ENCODE measurements at places on chromosomes 7 and 10.

DNA sequence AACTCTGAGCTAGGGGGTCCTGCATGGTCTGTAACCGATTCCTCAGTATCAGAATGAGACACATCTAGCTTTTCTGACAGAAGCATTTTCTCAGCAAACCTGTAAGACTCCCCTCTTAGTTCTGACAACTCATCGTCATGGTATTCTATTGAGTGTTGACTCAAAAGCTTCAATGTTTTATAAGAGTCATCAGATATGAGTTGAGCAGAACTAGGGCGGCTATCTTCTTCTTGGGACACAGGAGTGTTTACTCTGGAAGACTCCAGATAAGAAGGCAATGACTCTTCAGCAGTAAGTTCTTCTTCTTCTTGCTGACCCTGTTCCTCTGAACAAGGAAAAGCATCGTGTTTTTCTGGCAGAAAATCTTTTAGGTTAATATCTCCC is 167.0 kb upstream of the CCDC6 start:
- DNase-seq, result no peak

DNA sequence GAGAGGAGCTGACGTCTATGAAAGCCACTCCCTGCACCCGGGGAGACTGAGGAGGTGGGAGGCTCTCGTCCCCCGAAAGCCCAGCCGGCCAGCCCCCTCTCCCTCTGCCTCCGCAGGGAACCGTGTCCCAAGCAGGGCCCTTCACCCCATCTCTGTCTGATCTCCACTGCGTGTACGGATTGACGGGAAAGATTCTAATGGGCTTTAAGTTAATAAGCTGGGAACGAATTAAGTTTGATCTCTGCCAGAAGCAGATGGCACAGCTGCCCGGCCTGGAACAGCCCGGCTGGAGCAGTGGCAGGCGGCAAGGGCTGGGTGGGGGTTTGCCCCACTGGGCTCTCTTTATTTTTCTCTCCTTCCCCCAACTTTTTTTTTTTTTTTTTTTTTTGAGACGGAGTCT is 6.1 kb upstream of the SLC29A4 start:
- DNase-seq, result no peak

DNA sequence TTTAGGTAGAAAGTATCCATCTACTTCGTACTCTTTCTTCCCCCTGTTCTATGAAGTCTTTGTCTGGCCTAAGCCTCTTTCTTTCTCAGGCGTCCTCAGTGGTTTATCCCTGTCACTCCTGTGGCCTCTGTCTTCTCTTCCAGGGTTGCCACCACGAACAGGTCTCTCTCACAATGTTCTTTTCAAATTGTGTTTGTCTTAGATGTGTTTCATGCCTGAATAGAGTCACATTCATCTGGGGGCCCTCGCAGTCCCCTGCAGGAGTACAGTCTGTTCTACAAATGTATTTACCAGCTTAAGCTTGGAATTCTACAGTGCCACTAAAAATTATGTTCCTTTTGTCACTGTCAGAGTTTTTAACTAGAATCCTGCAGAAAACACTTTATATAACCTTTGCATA is 680.4 kb upstream of the FOXK1 start:
- DNase-seq, result no peak

DNA sequence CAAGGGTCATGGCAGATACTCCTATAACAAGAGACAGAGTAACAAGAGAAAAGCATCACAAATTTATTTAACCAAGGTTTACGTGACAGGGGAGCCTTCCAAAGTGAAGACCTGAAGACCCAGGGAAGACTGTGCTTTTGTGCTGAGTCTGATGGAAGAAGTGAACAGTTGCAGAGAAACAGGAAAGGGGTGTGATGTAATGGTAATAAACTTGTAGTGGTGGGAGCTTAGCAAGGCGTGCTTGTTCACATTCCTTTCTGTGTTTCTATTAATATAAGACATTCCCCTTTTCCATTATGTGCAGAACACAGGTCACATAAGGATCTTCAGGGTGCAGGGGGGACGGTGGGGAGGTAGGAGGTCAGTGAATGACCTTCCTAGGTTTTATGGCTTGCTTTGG is 25.5 kb upstream of the C10orf67 start:
- DNase-seq, result no peak

GRCh38 chr7:140901941-140902302 is 22.8 kb downstream of the BRAF start:
- no peak for DNase-seq

- no peak for DNase-seq
These were observed 67.2 kb upstream of the PPP2R2D start for GRCh38 chr10:131833446-131834080.

- DNase-seq, result no peak
These were observed 34.0 kb upstream of the DGKB start for GRCh38 chr7:14936554-14936953.

DNA sequence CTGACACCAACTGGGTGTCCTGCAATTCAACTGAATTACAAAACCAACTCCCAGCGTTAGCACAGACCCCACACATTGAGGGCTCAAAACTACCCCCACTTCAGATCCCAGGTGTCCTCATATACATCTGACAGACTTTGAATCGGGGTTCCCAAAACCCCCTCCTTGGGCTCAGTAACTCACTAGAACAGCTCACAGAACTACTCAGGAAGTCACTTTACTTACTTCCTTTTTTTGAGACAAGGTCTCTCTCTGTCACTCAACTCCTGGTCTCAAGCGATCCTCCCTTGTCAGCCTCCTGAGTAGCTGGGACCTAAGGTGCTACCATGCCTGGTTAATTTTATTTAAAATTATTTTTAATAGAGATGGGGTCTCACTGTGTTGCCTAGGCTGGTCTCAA is 456.0 kb downstream of the SDK1 start:
- DNase-seq, result no peak

DNA sequence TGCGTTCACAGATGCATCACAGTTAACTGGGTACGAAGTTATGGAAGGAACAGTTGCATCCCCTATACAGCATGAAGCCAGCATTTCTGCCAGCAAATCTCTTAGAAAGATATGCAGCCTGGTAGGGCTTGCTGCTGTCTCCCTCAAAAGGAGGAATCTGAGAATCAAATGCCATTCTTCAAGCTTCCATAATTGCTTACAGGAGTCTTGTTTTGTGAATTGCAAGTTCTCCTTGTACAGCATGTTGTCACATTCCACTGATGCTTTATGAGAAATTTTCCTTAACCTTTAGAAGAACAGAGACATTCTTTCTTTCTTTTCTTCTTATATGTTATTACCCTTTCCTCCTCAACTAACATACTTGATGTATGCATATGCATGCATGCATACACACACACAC is 134.6 kb downstream of the CHRM2 start:
- no peak for DNase-seq

DNA sequence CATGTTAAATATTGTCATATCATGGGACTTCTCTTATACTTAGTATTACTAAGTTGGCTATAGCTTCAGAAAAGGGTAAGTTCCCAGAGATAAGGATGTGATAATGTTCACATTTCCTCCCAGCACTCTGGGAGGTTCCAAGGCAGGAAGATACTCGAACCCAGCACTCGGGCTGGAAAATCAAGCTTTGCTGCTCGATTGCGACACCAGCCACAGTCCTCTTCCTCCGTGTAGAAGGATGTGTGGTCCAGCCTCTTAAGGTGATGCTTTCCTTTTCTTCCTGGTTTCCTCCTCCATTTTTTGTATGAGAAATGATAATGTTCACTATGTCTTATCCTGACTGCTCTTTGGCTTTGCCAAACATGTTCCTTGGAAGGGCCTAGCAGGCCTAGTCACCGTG is 3.2 kb downstream of the BMS1 start:
- DNase-seq, result no peak

DNA sequence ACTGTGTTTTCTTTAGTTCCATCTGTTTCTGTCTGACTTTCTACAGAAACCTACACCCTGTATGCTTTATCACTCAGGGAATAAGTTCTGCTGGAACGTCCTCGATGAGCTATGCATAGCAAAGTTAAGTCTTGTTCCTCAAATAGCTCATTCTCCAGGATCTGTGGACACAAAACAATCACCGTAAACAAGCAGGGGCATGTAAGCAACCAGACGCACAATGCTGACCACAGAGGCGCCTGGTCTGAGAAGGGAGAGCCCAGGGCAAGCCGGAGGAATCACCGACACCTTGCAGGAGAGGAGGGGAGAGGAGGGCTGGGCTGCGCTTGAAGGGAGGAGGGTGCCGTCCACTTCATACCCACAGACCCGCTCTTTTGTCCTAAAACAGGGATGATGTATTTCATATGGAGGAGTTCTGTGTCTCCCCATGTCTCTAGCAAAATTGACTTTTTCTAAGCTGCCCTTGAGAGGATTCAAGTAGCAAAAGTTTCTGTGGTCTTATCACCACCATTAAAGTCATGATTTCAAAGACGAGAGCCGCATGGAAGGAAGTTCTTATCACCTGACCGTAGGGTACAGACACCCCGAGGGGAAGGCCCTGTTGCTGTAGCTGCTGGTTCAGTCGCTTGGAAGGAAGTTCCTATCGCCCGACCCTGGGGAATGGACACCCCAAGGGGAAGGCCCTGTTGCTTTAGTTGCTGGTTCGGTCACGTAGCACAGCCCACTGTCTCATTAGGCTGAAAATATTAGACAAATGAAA is 14.3 kb downstream of the CALML3 start:
- DNase-seq, result no peak

DNA sequence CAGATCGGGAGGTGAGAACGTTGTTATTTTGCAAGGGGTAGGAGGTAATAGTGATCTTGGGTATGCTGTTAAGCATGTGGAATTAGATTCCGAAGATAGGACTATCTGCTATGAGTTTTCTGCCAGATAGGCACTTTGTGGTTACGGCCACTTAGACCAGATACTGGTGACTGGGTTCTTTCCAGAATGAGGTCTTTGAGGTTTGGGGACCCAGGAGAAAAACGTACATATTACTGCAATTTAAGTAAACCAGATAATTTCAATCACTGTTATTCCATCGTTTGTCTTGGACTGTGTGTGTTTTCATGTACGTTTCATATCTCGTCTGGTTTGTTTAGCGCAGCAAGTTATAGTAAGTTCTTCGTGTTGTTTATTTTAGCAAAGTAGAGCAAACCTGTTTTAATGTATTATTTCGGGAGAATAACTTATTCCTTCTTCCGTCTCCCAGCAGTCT is 312 bp downstream of the ARL4A start:
- no peak for DNase-seq

GRCh38 chr10:43390333-43390732 is 18.7 kb downstream of the HNRNPF start:
- no peak for DNase-seq

DNA sequence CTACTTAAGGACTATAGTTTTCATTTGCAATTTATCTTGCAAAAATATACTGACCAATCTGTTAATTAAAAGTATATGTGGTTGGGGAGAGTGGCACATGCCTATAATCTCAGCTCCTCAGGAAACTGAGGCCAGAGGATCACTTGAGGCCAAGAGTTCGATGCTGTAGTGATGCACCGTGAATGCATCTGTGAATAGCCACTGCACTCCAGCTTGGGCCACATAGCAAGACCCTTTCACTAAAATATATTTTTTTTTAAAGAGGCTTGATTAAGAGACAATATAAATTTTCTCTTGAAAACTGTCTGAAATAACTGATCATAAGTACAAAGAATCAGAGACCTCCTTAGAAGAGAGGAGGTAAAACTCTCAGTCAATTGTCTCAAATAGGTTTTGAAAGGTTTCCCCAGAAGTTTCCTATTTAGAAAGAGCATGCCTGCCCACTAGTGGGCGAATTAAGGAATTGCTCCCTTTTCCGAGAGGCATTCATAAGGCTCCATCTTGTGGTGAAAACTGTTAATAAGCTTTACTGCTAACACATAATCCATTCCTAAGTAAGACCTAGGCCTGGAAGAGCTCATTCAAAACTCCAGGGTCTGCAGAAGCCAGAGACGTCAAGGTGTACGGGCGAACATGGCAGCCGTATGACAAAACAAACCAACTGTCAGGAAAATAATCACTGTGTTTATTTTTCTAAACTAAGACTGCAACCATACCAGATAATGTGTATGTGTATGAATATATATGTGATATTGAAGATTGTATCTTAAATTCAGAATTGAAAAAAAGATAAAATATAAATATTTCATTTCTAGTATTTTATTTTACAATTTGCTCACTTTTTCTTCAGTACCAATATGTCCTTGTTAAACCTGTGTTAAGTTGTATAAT is 6.8 kb upstream of the TAS2R40 start:
- peak; percentile 74 for DNase-seq

- DNase-seq, result no peak
These were observed 8.0 kb downstream of the PWWP2B start for GRCh38 chr10:132404911-132405462.

- no peak for DNase-seq
These were observed 3.9 kb downstream of the BBIP1 start for GRCh38 chr10:110915035-110915434.

DNA sequence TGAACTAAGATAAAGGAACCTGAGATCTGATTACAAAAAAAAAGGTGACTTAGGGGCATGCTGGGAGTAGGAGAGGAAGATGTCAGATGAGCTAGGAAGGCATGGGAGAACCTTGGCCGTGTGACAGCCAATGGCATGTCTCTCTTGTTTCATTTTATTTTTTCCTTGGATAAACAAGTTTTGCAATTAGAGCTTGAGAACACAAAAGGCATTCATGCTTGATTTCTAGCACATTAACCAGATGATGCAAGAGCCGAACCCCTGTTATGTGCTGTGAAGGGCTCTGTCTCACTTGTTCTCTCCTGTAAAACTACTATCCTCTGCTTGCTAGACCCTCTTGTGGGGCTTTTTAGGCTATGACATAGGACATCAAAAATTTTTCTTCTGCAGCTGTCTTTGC is 134.3 kb upstream of the ASAH2 start:
- no peak for DNase-seq

DNA sequence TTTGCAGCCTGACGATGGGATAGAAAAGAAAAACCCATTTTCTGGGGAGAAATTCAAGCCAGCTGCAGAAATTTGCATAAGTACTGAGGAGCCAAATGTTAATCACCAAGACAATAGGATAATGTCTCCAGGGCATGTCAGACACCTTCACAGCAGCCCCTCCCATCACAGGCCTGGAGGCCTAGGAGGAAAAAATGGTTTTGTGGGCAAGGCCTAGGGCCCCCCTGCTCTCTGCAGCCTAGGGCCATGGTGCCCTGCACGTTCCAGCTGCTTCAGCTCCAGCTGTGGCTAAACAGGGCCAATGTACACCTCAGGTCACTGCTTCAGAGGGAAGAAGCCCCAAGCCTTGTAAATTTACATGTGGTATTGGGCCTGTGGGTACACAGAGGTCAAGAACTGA is 158.2 kb downstream of the VWC2 start:
- DNase-seq, result no peak

Data from GM10248 (cell line).